ENCODE measurements at places on chromosomes 3 and 15.

- DNase-seq = no peak
These were observed 422.2 kb downstream of the FHIT start for GRCh38 chr3:60829058-60829457.

- DNase-seq = no peak
These were observed 158.7 kb downstream of the MOBP start for GRCh38 chr3:39626198-39626597.

- DNase-seq = no peak
These were observed 57.8 kb downstream of the HERC2 start for GRCh38 chr15:28264166-28264565.

DNA sequence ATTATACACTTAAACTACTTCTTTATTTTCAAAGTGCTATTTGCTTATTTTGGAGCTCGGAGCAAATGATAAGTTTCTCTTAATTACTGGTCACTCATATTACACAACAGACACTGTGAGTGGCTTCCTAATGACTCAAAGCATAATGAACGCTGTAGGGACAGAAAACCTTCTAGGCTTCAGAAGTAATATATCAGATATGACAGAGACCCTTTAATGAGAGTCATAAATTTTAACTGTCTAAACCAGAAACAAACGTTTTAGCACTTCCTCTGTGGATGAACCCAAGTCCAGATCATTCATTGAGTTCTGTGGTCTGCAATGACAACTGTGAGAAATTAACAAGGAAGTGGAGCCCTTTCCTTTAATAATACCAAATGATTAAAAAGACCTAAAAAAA lies 66.6 kb downstream of the ARPP21 start:
- DNase-seq = no peak

DNA sequence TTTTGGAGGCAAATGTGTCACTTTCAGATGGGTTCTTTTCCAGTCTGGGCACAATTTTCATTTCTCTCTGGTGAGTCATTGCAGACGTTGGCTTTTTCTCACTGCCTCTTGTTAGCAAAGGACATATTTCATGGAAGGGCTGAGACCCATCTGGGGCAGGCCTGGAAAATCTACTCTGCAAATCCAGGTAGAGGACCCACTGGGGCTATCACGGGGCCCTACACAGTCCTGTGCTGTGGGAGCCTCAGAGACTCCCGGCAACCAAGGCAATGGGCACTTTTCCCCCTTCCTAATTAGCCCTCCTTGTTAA lies 58.0 kb downstream of the HRH1 start:
- no peak for DNase-seq

- no peak for DNase-seq
These were observed 1.5 kb downstream of the SLC15A2 start for GRCh38 chr3:121895736-121896135.

DNA sequence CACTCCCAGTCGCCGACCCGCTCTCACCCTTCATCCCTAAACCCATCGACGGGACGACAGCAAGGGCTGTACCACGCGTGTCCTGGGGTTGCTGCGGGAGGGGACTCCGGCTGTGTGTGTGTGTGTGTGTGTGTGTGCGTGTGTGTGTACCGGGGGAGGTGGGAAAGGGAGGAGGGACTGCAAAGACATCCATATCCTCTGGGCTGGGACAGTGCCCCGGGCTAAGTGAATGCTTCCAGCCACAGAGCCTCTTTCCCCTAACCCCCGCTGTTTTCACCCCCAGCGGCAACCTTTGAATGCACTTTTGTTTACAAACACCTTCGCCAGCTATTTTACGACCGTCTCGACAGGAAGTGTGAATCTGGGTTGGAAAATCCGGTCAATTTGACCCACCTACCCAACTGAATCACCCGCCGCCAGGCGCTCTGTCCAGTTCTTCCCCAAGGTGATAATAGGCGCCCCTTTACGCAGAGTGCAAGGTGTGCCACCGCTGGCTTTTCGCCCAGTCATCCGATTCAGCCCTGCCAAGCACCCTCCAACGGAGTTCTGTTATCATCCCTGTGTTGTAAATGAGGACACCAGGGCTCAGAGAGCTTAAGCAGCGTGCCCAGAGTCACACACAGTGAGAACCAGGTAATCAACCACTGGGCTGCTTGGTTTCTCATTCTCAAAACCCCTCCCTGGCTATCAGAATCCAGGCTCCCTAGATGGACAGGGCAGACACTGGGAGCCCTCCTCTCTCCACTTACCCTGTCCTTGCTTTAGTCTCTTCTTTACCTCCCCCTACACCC lies 739 bp upstream of the AMOTL2 start:
- DNase-seq = no peak

- DNase-seq = no peak
These were observed 4.9 kb upstream of the BTLA start for GRCh38 chr3:112504123-112504522.

GRCh38 chr3:187841560-187841959 lies 96.3 kb upstream of the BCL6 start:
- DNase-seq = no peak

DNA sequence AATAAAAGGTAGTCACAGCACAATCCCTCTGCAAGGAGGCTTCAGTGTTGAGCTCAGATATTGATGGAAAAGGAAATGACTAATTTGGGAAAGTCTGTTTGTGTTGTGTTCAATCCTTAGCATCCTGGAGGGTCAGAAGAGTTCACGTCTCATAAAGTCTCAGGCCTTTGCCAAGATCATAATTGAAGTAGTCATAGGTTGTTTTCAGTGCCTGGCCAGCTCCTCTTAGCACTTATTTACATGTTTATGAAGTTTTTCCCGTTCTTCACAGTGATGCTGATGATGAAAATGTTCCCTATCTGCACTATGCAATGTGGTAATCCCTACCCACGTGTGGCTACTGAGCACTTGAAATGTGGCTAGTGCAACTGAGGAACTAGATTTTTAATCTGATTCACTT lies 61.6 kb upstream of the TGFBR2 start:
- DNase-seq = no peak

- no peak for DNase-seq
These were observed 148.7 kb downstream of the MEX3B start for GRCh38 chr15:81897057-81897677.

- DNase-seq = no peak
These were observed 232.6 kb downstream of the ABHD5 start for GRCh38 chr3:43923104-43923882.

DNA sequence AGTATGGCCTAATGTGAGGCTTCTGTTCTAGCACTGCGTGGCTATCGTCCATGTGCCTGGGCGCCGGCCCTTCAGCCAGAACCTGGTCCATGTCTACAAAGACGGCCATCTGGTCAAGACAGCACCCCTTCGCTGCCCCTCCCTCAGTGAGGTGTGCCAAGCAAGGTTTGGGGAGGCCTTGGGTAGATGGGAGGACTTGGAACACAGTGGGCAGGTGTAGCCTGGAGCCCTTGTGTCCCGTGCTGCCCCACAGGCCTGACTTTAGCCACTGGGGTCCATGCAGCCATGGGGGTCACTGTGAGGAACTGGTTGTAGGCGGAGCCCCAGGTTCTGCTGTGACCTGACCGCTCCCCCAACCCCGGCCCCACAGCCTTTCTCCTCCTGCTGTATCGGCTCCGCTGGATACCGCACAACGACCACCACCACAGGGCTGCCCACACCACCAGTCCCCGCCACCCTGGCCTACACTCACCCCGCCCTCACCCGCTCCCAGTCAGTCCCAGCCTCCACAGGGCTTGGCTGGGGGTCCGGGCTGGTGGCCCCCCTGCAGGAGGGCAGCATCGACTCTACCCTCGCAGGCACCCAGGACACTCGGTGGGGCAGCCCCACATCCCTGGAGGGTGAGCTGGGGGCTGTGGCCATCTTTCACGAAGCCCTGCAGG lies 16.6 kb downstream of the NBEAL2 start:
- DNase-seq = no peak

- DNase-seq = peak; percentile 16
These were observed 6.3 kb upstream of the UBE2Q2 start for GRCh38 chr15:75836959-75837334.

DNA sequence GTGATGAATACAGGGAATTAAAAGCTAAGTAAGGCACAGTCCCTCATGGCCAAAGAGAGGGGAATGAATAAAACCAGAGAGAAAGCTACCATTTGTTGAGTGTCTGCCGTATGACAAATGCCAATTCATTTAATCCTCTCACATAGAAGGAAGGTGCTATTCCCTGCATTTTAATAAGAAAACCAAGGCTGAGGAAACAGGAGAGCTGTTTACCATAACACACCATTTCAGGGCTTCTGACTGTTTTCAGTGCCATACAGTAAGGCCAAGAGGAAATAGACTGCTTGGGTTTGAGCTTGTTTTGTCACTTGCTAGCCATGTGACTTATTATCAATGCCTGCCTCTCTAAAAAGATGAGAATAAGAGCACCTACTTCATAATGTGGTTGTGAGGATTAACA lies 10.1 kb downstream of the BTBD1 start:
- no peak for DNase-seq

GRCh38 chr15:89551550-89551949 lies 23.7 kb upstream of the TICRR start:
- DNase-seq = no peak

DNA sequence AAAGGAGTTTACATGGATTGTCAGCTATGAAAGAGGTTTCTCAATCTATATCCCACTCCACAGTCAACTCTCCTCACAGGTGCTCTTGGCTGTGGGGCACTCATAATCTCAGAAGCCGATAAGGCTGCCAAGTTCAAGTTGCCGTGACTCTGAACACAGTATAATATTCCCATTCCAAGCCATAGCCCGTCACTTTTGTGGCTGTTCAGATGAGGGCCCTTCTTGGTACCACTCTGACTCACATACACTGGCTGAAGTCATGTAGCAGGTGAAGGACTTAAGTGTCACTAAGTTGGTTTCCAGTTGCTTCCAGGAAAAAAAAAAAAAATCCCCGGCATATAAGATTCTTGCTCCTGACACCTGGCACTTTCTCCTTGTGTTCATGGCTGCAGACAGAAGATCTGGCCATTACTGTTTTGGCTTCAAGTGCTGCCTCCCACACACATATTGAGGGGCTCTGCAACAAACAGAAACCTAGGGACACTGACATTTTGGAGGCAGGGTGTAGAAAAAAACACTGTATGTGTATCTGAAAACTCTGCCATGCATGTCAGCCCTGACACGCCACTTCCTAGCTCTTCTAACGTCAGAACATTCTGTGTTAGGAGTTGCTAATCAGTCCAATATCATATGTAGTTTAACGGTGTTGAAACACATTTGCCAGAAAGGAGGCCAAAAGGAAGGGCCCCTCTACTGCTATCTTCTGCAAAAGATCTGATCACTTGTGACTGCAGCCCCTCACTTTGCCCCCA lies 170.2 kb upstream of the ICE2 start:
- no peak for DNase-seq

DNA sequence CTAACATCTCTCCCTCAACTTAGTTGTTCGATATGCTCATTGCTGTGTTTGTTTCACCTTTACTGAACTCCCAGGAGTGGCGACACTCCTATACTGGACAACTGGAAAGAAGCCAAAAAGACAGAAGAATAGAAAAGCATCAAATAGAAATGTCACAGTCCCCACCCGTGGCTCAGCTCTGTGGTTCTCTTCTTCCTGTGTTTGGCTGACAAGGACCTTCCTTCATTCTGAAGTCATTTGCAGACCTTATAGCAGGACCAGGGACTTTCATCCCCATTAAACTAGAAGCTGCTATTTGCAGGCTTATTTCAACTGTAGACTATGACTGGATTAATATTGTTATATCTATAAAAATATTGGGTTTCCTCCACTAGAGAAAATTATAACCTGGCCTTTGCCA lies 125.9 kb downstream of the NECTIN3 start:
- DNase-seq = no peak

DNA sequence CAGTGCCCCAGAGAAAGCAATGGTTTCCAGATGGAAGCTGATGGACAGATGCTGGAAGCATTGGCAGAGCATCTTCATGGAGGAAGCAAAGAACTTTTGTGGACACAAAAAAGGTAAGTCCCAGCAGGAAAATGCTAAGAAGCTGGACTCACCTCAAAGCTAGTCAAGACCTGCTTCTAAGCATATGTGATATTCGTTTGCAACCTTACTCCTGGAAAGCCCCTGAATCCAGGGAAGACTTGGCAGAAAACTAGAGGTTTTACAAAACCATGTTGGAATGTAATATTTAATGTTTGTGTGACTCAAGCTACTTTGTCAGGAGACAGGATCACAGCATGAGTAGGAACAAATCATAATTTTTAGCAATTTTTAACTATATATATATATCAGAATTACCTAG lies 288.2 kb downstream of the BCHE start:
- DNase-seq = no peak

DNA sequence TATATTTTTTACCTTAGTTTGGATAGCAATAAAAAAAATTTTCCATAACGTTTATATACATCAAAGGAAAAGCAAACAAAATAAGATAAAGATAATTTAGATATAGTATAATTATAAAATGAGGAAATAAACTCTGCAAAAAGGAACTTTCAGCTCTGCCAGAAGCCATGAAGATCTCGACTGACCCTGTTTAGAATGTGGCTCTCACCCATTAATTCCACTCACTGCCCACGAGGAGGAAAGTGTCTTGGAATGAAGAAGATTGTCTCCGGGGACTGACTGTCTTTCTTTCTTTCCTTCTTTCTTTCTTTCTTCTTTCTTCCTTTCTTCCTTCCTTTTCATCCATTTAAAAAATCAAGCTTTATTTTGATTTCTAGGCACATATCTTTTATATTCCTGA lies 20.1 kb upstream of the PRR20G start:
- DNase-seq = no peak

- no peak for DNase-seq
These were observed 51.6 kb downstream of the ZBTB38 start for GRCh38 chr3:141419946-141420345.

GRCh38 chr3:120415756-120416155 lies 35.0 kb downstream of the FSTL1 start:
- DNase-seq = no peak

GRCh38 chr3:11118181-11118682 lies 36.1 kb upstream of the HRH1 start:
- no peak for DNase-seq

GRCh38 chr3:154862265-154862664 lies 217.9 kb upstream of the MME start:
- DNase-seq = no peak

DNA sequence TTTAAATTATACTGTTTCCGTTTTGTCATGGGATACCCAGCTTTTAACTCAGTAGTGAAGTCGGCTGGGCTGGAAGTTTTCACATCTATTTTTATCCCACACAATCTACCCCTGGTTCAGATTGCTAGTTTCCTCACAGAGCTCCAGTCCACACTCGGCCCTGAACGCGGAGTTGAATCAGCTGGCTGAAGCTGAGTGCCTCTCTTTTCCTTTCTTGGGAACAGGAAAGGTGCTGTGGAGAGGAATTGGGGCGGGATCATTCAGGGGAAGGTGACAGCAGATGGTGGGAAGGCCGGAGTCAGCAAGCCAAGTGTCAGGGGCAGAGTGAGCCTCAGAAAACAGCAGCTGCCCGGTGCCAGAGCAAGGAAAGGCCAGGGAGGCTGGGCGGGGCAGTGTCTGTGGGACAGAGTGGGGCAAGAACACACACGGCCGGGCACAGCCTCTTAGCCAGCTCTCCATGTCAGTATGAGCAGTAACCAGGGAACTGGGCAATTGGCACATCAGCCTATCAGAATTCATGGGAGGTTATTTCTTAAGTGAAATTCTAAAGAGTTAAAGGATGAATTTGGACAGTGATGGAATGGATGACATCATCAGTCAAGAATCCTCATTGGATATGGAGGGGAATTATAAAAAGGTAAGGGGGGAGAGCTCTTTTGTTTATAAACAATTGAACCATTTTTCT lies 135.7 kb upstream of the IL12A start:
- DNase-seq = no peak

- no peak for DNase-seq
These were observed 362.1 kb downstream of the EPHB1 start for GRCh38 chr3:135157045-135157740.

- DNase-seq = no peak
These were observed 810.5 kb upstream of the NECTIN3 start for GRCh38 chr3:110261141-110261540.

GRCh38 chr3:60226912-60227311 lies 1024.3 kb downstream of the FHIT start:
- no peak for DNase-seq
